ENCODE measurements at places on chromosomes 5 and 9.

DNA sequence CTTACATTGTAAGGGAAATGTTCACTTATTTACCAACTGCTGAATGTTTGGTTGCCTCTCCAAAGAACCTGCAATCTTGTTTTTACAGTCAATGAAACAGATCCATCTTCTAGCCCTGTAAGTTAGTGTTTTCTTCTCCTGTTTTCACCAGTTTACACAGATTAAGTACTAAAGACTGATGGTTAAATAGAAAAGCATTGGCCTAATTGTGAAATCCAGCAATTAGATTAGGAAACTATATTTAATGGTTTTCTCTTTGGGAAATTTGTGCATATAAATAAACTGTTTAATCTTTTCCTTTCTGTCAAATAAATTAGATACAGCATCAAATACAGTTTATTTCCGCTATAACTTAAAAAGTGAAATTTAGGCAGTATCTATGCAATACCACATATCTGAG is 247.9 kb upstream of the MEF2C start:
- DNase-seq, result no peak

GRCh38 chr5:125044491-125045282 is 298.2 kb upstream of the ZNF608 start:
- no peak for DNase-seq

GRCh38 chr5:124287813-124288212 is 458.6 kb downstream of the ZNF608 start:
- no peak for DNase-seq

DNA sequence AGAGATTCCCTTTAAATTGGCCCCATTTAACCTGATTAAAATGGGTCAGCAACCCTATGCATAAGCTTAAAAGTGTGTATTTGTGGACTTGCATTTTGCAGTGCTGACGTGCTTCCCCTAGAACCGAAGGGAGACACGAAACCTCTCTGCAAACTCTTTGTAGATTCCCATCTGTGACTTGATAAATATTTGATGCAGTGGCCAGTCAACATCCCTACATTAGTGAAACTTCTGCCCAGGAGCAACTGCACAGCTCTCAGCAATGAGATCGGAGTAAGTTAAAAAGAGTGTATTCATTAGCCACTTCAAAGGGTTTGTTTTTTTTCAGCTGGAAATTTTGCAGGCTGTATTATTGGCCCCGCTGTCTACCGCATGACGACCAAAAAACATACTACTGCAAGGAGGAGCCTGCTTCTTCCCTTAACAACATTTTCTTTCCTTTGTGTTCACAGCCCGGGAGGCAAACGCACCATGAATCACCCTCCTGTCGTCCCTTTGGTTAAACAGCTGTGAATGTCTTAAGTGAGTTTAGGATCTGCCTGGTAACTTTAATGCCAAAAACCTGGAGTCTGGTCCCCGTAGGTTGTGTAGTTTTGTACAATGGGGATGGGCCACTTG is 38.0 kb upstream of the TCERG1 start:
- no peak for DNase-seq

DNA sequence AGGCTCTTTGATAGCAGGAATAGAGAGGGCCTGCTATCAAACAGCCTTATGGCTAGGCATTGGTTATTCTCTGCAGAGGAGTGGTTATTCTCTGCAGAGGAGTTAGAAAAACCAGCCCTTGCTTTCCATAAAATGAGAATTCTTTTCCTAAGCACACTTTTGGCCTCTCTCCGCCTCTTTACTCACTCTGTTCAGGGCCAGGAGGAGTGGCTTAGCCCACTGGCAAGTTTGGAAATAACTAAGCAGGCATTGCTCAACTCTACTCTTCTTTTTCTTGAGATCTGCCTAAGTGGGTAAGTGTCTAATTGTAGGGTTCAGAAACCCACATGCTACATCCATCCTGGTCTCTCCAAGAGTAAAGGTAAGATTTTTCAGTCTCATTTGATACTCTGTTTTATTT is 341.7 kb downstream of the KIAA0825 start:
- no peak for DNase-seq

- no peak for DNase-seq
Measured at GRCh38 chr5:112320408-112320807, 98.7 kb downstream of the EPB41L4A start.

DNA sequence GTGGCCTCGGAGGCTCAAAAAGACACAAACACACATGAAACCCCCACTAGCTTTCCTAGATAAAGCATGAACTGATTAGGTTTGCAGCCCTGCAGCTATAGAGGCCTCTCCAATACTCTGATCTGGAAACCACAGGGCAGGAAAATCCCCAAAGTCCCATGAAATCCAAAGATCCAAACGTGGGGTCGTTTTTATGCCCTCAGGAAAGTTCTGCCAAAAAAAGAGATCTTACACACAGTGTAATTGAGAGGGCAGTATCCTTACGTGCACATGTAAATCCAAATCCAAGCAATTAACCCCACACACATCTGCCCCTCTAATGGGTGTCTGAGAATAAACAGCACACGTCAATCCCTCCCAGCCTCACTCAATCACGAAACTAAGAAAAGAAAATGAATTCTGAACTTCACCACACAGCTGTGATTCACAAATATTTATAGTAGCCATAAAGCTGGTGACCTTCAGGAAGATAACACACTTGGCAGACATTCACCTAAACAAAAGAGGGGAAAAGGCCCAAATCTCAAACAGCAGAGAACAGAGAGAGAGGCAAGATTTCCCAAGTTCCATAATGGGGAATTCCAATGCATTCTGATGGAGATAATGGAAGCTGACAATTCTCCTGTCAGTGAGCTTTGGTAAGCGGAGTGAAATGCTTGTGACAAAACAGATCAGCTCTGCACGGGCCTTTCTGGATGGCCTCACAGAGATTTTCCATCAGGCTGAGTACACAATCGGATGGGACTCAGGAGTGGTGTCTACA is 114.2 kb downstream of the SEMA5A start:
- no peak for DNase-seq

- DNase-seq, result no peak
Measured at GRCh38 chr9:20028192-20028848, 239.5 kb upstream of the SLC24A2 start.

GRCh38 chr5:6792911-6793471 is 79.8 kb downstream of the TENT4A start:
- DNase-seq, result no peak

DNA sequence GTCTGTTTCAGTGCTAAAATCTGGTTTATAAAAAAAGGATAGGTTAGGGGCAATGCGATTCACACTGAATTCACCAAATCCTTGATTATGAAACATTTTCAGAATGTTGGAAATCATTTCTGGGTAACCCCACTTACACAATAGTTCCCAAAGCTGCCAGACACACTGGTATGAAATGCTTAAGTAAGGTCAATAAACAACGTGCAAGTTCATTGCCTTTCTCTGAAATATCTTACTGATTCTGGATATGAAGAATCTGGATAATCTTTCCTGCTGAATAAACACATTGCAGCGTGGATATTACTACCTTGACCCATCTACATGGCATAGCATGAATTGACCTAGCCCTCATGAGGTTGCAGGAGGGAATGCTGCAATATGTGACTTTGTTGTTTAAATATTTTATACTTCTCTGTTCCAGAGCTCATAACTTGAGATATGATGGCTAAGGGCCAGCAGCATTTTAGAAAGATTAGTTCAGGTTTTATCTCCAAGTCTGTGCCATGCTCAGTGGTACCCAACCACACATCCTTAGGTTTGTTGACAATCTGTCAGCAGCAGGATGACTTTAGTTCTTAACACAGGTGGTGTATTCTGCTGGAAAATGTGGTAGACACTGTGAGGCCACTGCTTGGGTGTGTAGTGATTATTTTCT is 121.0 kb downstream of the NREP start:
- DNase-seq, result no peak

DNA sequence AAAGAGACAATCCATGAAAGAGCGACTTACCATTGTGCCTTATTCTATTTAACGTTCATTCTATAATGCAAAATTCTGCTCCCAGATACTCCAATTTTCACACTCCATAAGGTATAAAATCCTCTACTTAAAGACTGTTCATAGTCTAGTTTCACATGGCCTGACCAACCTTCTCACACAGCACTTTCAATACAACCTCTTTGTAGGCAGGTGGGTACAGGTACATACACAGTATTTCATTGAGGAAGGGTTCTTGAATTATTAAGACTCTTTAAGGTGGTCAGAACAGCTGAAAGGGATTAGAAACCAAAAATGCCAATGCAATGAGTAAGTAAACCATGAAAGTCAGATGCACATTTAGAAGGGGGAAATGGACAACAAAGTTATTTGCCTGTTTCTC is 352.0 kb downstream of the PARP8 start:
- no peak for DNase-seq

DNA sequence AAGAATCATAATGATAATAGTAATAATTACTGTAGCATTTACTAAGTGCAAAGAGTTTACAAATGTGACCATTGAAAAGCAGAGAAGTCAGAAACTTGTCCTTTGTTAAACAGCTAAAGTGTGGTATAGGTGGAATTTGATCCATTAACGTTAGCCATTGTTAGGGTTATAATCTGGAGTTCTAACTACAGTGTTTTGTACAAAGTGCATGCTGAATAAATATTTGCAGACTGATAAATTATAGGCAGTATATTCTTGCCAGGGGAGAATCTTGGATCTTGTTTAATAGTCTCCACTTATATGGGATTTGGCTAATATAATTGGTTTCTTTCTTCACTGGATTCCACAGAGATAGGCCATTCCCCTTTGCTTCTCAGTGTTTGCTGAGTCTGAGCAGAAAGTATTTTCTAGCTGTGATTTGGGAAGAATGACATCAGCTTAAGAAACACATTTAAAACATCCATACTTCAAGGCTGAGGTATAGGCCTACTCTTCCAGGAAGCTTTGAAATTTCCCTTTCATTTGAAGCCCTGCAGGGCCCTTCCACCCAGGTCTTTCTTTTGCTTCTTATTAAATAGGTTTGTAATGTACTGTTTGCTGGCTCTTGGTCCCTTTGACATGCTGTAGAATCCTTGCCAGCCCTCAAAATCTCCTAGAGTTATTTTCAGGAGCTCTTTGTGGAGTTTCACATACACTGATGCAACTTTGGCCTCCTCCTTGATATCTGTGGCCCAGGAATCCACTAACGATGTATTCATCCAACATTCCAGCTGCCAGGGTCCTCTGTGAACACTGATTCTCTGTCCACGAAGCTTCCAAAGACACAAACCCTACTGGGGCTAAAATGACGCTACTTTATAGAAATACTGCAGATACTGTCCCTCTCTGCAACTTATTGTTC is 51.4 kb downstream of the ATP10B start:
- no peak for DNase-seq

DNA sequence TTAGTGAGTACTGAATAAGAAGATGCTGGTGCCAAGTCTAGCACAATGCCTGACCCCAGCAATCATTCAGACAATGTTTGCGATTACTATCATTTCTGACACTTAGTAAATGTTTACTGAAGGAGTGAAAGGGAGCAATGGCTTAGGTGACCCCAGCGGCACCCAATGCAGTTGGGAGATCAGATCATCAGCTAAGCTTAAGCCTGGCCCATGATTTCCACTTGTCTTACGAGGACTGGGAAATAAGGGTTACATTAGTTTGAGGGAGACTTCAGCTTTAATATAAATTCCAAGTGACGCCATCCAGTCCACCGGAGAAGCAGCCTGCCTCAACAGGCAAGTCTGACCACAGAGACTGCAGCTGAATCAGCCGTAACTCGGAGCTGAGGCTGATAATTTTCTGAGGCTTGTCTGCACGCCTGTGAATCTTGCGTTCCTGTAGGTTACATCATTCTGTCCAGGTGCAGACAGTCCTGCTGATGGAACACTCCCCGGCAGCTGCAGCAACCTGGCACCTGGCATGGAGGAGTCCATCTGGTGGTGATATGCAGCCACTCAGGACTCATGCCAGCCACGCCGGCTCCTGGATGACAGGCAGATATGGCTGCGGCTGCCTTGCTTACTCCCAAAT is 34.9 kb upstream of the FGF1 start:
- DNase-seq, result no peak

DNA sequence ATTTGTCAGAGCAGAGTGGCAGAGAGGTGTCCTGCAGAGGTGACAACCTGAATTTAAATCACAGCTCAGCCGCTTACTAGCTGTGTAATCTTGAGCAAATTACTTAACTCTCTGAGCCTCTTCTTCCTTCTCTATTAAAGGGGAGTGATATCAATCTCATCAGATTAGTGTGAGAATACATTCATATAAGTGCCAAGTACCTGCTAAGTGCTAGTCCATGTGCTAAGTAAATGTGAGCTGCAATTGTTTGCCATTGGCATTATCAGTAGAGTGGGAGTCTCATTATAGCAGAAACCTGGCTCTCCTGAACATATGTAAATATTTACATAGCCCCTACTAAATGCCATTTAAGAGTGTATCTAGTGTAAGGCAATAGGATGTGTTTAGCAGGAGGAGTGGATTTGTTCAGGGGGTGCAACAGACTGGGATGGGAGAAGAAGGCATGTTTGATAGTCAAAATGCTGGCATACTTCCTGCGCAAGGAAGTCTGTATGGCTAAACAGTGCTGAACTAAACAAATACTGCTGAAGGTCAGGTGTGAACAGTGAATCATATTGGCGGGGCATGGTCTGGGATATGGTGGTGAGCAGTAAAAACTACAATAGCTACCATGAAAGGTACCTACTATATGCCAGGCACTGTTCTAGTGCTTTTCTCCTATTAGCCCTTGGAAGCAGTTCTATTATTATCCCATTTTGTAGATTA is 74.5 kb downstream of the F2RL2 start:
- DNase-seq, result no peak

DNA sequence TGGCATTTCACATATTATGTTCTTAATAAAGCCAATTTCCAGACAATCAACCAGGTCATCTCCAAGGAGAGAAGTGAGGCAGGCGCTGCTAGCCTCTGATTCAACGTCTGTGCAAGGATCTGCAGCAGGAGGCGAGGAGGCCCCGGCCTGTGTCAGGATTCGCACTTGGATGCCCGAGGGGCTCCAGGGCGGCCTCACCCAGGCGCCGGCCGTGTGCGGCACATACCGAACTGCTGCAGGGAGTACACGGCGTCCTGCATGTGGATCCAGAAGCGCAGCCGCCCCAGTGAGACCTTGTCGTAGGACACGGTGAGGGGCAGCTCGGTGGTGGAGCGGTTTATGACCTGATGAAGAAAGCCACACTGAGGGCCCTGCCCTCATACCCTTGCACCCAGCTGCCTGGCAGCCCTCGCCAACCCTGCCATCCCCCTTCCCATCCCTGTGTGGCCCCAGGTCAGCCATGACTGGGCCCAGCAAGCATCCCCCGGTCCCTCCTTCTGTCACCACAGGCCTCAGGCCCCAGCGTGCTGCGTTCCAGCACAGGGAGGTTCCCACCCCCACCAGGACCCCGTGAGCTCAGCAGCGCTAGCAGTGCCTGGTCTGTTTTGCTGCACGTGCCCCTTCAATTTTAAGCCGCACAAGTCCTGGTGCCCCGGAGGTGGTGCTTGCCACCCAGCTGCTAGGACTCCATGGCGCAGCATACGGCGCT is 9.9 kb downstream of the CLPTM1L start:
- DNase-seq, result no peak

DNA sequence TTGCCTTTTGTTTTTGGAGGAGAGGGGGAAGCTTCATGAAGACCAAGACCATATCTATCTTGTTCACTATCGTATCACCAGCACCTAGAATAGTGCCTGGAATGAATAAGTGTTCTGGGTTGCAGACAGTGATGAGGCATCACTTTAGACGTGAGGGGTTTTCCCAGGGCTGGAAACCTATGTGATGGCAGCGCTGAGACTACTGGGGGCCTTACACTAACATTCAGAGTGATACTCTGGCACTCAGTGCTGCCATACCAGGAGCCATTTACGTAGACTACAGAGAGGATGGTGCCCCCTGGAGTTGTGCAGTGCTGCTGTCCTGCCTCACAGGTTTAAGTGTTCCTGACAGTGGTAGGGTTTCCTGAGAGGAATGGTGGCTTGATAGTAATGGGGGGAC is 6.9 kb downstream of the CCL19 start:
- DNase-seq, result no peak
